ENCODE measurements at places on chromosomes 6 and 20. TPM values are rescaled to one million over a fixed set of nuclear protein-coding genes. Genes with fewer than 3 reads are reported as not detected.

Gene DACT2
- total RNA-seq = not detected

Gene ZBP1
- total RNA-seq = 0.10 TPM

Gene ZFP57
- 10.9 TPM for total RNA-seq

Gene EYA4
- total RNA-seq = not detected

Gene WFDC11
- total RNA-seq = not detected

Gene CD40
- 3.3 TPM for total RNA-seq

Gene KCNS1
- 0.70 TPM for total RNA-seq

Gene KCNK16
- total RNA-seq = not detected

Gene CTAGE9
- not detected for total RNA-seq

Gene SLC22A23
- 0.17 TPM for total RNA-seq

Gene MACROD2
- total RNA-seq = not detected

Gene GPX5
- not detected for total RNA-seq

Gene ATRN
- 11.6 TPM for total RNA-seq

Gene SEL1L2
- not detected for total RNA-seq

Gene GTSF1L
- total RNA-seq = not detected

Gene ARFGEF3
- total RNA-seq = 0.55 TPM

Gene TP53TG5
- total RNA-seq = not detected

Gene MDN1
- total RNA-seq = 66.7 TPM
